ENCODE measurements at places on chromosomes 11 and 22. TPM values are rescaled to one million over a fixed set of nuclear protein-coding genes. Genes with fewer than 3 reads are reported as not detected.

- no peak for DNase-seq
Measured at GRCh38 chr22:42286205-42286604, 15.8 kb upstream of the TCF20 start.

- no peak for DNase-seq
Measured at GRCh38 chr11:133215596-133216230, 316.6 kb downstream of the OPCML start.

GRCh38 chr11:130636722-130637464 lies 188.4 kb downstream of the ADAMTS15 start:
- no peak for DNase-seq

DNA sequence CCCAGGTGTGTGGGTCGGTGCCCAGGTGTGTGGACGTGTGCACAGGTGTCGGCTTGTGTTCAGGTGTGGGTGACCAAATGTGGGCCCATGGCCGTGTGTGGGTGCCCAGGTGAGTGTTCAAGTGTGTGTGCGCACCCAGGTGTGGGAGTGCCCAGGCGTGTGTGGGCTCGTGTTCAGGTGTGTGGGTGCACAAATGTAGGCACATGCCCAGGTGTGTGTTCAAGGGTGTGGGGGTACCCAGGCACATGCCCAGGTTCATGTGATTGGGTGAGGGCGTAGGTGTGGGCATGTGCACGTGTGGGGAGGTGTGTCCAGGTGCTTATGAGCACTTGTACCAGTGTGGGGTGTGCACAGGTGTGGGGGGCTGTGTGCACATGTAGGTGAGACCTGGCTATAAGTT lies 42.8 kb downstream of the MOB2 start:
- no peak for DNase-seq

DNA sequence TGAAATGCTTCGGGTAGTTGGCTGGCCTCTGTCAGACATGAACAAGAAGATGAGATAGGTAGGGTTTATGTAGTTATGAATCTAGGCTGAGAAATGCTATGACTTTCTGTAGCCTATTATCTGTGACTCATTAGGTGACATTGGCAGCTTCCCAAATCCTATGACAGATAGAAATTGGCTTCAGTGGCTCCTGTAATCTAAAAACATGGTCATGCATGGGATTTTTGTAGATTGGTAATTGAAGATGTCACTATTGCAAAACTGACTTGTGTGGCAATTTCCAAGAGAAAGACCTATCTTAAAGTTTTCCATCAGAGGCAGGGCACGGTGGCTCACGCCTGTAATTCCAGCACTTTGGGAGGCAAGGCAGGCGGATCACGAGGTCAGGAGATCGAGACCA lies 29.4 kb upstream of the GRIK4 start:
- no peak for DNase-seq

SCGB1D2 gene
- polyA plus RNA-seq: 2.6 TPM

CTSF gene
- polyA plus RNA-seq: 93.0 TPM

- DNase-seq: no peak
Measured at GRCh38 chr22:32043391-32043790, 330 bp downstream of the SLC5A1 start.

DNA sequence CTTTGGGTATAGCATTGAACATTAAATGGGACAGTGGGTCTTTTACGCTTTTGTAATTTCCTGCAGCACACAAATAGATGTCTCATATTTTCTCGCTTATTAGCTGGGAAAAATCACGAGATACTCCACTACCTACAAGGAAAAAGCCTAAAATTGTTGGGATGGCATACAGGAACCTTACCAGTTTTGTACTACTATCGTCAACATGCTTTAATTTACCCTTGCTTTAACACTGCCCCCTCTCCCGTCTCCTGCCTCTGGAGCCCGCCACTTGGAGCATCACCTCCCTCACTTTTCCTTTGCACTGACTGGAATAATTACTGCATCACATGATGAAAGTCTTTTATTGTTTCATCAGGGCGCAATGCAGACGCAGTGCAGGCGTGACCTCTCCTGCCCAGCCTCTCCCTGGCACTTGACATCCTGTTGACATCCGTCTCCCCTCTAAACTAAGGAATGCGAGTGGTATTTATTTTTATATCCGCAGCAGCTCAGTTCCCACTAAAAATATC lies 1.0 kb upstream of the FNBP4 start:
- peak; percentile 48 for DNase-seq

Measured in left renal pelvis (tissue), 4 donors.